Choroid plexus epithelial cell (primary cell): ENCODE measurements at places on chromosomes 12 and 14.
A peak's percentile ranks its signal among the peaks of the same experiment; 100 is the strongest.

GRCh38 chr14:72457641-72458040 is 436.3 kb downstream of the DPF3 start:
- peak; percentile 83 for DNase-seq

DNA sequence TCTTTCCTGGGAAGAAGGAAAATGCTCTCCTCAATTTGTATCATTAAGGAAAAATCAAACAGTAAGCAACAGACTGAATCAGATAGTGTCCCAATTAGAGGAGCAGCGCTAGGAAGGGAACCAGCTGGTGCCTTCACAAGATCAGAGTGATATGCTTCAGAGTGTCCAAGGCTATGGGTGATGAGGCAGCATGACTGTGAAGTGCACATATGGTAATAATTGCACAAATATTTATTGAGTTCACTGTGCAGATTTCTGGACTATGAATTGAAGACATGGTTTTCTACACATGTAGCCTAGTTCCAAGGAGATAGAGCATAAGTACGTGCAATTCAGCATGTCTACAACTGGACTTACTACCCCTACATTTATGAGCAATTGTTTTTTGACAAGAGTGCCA is 78.8 kb upstream of the EVL start:
- DNase-seq = no peak

- peak; percentile 28 for DNase-seq
Observed at GRCh38 chr12:28258998-28259397, 68.7 kb downstream of the CCDC91 start.

DNA sequence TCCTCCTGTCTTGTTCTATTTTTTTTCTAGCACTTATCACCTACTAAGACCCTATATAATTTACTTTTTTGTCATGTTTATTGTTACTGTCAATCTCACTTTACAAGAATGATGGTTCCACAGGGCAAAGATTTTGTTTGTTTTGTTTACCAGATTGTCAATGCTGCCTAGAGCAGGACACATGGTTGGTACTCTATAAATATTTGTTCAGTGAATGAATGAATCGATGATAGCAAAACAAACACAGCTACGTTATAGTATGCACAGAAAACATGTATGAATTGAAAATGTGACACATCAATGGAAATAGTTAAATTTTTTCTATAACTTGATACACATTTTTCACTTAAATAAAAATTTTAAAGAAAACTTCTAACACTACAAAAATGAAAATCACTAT is 67.1 kb upstream of the KRR1 start:
- no peak for DNase-seq

DNA sequence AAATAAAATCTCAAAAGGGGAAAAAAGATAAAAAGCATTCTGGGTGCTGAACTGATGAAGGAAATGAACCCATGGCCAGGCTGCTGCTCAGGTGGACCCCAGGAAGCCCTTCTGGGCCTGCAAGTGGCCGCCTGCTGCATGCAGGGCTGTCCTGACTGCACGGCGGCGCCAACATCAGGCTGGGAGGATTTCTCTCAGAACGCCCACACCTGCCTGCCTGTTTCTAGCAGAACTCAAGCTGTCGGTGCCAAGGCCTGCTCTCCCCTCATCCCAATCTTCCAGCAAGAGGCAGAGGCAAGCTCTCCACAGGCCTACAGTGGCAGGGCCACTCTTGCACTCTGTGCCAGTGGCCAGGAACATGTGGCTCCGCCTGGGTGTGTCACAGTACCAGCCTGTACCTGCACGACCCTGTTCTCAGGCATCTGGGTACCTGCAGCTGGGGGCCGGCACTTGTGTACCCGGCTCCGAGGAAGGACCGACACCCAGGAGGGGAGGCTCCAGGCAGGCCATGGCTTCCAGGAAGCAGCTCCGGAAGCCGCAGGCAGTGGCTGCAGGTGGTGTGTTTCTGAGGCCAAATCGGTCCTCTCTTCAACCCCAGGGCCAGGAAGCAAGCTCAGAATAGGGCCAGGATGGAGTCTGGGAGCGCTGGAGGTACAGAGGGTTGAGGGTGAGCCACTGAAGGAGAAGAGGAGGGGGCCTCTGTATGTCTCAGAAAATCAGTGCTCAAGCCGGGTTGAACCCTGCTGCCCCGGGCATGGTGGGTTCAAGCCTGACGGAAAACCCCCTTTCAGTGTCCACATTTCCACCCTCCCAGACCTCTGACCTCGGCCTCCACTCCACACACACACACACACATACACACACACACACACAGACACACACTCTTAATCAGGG is 2.5 kb upstream of the INF2 start:
- DNase-seq = no peak

DNA sequence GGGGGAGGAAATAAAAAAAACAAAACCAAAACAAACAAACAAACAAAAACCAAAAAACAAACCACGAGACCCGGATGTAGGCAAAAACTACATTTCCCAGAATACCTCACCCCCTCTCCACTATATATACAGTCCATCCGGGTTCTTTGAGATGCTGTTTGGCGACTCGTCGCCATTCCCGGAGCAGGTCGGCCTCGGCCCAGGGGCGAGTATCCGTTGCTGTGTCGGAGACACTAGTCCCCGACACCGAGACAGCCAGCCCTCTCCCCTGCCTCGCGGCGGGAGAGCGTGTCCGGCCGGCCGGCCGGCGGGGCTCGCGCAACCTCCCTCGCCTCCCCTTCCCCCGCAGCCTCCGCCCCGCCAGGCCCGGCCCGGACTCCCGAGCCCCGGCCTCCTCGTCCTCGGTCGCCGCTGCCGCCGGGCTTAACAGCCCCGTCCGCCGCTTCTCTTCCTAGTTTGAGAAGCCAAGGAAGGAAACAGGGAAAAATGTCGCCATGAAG is at the start of gene RNF10:
Gene RNF10, plus strand, starts transcription at position 154 of the 500 bp plus-strand sequence. CDS start 456 bp downstream, outside the sequence.
- DNase-seq = peak; percentile 92

DNA sequence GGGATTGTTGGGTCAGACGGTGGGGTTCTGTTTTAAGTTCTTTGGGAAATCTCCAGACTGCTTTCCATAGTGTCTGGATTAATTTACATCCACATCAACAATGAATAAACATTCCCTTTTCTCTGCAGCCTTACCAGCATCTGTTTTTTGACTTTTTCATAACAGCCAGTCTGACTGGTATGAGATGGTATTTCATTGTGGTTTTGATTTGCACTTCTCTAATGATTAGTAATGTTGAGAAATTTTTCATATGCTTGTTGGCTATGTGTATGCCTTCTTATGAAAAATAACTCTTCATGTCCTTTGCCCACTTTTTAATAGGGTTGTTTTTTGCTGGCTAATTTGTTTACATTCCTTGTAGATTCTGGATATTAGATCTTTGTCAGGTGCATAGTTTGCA is 140.8 kb upstream of the CNTN1 start:
- no peak for DNase-seq
